T47D (cell line): ENCODE measurements at places on chromosomes 7 and 10.

- DNase-seq: no peak
These were observed 54.9 kb downstream of the FAM241B start for GRCh38 chr10:69684981-69685353.

GRCh38 chr7:17466216-17466615 is 167.8 kb downstream of the AHR start:
- no peak for DNase-seq

GRCh38 chr10:122130474-122131110 is 140.5 kb upstream of the BTBD16 start:
- DNase-seq: no peak

DNA sequence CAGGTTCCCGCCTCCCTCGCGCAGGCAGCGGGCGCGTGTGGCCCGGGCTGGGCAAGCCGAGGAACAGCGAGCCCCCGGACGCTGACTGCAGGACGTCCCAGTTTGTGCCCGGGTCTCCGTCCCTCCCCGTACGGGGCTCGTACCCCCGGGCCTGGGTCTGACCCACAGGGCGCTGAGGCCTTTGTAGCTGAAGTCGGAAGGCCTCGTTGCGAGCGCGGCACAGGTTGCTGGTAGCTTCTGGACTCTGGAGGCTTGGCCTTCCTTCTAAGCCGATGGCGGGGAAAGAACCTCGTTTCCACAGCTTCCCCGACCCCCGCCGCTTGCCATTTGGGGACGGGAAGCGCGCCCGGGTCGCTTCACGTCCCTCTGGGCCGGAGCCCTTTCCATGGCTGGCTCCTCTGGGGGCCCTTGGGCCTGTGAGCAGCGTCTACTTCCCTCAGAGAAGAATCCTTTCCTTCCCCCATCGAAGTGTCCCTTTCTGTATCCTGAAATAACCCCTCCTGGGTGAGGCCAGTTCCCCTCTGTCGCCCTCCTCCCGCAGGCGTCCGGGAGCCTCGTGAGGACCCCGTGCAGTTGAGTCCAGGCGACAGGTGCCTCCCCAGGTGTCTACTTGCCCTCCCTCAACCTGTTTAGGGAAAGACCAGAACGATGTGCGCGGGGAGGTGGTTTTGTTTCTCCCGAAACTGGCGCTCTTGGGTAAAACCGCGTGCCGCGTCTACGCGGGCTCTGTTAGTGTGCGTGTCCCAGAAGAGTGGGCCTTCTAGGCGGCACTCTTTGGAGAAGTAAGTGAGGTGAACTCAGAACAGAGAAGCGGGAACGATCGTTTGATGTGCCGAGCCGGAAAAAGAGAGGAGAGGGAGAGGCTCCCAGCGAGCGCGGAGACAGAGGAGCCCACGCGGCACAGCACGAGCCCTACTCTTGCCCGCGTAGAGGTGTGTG is 9.3 kb downstream of the EVX1 start:
- DNase-seq: no peak

GRCh38 chr7:27899601-27900000 is 159.6 kb downstream of the TAX1BP1 start:
- DNase-seq: no peak

DNA sequence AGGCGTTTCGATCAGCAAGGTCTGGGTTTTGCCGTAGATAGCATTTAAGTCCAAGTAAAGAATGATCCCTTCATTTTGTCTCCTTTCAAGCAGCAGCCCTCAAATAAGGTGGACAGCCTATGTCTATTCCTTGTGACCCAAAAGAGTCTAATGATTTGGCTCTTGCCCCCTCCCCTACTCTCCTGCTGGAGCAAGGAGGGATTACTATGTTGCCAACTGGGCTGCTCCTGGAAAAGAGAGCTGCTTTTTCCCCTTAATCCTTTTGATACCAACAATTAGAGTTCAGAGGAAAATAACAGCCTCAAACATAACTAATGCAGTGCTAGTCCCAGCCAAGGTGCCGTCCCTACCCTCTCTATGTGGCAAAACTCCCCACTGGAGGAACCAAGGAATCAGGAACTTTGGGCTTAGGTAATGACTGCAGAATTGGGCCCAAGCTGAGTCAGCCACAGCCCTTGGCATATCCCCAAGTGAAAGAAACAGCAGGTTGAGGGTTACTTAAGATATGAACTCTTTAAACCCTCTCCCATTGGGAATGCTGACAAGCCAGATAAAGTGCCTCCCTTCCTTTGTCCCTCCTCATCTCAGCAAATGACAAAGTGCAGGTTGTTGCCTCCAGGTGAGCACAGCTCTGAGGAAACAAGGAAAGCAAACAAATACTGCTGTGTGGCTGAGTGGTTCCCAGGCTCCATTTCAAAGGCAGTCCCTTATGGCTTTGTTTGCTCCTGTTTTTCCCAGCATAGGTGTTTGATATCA is 643.7 kb downstream of the INHBA start:
- DNase-seq: no peak
